Activated CD4-positive, alpha-beta T cell treated with anti-CD3 and anti-CD28 coated beads, Interleukin-2, amount 10 ng/mL, durations not matched to agents 24 days and 14 days (primary cell): ENCODE measurements at places on chromosomes 4 and X.

DNA sequence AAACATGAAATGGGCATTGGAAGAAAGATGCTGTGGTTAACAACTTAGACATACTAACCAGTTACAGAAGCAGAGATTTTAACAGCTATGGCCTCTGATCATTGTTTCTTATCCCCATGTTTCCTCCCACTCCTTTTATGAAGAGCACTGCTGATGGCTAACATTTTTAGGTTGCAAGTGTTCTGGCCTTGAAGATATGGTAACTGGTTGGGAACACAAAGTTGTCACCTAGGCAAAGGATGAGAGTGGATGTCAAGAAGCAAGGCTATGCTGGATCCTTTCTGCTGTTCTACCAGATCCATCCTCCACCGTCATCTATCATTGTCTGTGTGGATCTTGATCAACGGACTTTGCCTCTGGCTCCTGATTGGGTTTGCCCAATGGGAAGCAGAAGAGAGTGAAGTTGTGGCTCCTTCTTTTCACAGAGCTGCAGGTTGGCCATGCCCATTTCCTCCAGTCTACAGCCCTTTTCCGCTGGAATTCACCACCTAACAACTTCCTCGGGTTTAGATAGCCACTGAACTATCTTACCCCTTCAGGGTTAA lies 48.9 kb upstream of the SPP1 start:
- no peak for DNase-seq

DNA sequence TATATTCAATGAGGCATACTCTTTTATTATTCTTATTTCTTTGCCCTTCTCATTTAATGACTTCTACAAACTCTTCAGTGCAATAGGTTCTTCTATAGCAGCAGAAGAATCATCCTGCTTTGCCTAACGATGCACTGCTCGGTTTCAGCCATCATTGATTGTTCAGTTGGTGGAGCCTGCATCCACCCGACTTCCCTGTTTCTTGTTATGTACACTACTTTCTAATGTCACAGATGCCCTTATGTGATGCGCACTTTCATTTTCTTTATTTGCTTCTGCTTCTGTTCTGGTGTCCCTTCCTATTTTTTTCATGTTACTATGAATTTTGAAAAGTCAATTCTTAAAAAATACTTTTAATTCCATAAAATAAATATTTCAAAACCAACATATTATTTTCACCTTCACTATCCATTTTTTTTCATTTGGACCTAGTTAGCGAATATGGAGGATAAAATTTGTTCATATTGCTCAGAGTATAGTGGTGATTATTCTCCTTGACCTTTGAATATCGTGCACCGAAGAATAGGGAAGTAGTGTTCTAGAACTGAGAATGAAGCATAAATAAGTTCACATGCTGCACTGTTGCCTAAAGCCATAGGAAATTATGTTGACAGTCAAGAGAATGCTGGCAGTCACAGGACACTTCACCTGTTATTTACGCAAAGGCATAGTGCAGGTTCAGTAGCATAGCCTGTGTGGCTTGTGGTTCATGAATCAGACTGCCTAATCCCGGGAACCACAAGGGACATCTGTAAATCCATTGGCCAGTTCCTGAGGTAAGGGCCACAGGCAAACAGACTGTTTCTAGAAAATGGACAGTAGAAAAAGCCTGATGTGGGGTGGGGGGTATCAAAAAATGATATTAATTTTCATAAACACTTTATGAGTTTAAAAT lies 21.3 kb upstream of the SFRP2 start:
- no peak for DNase-seq

GRCh38 chrX:111244235-111244750 lies 26.0 kb downstream of the CAPN6 start:
- DNase-seq = no peak

GRCh38 chrX:133771086-133771646 lies 214.2 kb downstream of the GPC3 start:
- DNase-seq = no peak

- DNase-seq = no peak
These were observed 84.2 kb upstream of the EGFL6 start for GRCh38 chrX:13485167-13485566.

DNA sequence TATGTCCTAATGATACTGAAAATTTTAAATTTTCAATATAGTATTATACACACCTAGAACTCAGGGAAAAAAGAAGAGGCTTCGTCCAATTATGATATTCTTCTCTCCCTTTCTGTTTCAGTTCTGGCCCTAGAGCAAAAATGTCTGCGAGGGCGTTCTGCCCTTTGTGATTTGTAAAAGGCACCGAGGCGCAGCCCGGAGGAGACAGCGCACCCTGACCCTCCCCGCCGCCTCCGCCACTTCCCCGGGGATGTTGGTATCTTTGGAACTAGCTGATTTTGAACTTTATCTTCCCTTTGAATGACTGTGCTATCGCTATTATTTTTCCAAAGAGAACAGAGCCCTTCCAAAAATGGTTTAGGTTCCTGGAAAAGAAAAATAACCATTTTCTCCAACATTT lies 173.2 kb upstream of the FAM9B start:
- DNase-seq = no peak

DNA sequence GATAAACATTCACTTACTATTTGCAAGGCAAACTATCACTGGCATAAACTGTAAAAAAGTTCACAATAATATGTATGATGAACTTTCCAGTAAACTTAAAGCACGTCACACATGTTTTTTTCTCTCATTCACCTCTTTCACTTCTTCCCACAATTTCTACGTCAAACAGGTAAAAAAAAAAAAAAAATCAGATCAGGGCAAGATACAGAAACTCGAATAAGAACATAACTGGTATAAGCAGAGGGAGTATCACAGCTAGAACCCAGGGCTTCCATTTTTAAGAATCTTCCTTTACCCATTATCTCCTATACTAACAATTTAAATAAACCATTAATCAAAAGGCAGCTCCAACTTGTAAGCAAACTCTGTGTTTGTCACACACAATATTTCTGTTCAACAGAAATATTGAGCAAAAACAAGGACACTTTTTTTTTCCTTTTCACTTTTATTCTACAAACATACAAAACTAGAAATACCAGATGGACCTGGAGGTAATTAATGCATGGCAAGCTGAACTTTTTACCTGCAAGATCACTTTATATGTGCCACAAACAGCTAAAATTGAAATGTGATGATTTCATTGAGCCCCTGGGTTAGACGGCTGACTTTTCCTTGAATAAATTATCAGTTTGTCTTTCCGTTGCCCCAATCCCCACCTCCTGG lies 47.5 kb upstream of the NSUN7 start:
- DNase-seq = no peak

GRCh38 chr4:82223715-82224114 lies 150.1 kb downstream of the HNRNPD start:
- DNase-seq = peak; percentile 67

DNA sequence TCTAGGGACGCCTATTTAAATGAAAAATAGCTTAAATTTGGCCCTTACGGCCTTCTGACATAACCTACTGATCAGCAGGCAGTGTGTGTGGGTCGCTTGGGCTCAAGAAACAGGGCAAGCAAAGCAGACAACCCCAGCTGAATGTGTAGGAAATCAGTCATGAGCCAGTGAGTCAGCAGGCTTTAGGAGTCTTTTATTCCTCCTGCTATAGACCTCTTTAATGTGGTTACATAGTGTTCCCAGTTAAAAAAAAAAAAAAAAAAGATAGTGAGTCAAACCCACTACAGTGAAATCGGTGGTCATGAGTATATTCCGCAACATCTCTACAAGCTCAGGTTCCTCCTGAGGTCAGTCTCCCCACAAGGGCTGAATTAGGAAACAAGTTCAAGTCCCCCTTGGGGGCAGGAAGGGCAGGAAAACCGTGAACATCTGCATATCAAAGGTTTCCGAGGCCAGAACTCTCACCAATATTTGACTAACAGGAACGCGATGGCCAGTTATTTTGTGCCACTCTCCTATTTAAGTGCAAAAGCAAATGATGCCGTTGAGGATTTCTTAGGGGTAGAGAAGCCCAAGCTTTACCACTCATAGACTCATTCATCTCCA lies 32.7 kb downstream of the ACSL1 start:
- peak; percentile 69 for DNase-seq

GRCh38 chr4:107978716-107979451 lies 10.8 kb upstream of the HADH start:
- no peak for DNase-seq

DNA sequence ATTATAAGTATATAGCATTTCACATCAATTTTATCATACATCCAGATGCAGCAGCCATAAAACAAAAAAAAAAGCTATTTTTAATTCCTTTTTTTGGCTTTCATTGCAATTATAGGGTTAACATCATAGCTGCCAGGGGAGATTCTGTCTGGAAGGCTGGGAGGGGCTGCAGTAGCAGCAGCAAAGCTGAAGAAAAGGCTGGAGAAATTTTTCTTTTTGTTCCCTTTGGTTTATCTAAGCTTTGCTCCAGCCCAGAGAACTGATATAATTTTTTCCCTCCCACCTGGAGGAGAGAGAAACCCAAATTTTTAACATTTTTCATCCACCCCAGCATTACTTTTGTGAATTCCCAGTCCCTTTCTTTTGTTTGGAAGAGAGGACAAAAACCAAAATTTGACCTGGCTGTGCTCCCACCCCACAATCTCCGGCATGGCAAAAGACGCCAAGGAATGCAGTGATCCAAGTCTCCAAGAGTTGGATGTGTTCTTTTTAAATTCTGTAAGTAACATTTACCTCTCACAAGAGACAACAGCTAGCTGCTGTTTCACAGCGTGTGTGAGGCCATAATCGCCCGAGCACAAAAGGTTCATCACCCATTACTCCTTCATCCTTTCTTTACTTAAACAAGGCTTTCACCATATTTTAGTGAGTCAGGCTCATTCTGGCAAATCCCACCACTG lies 25.1 kb upstream of the FAM156A start:
- DNase-seq = no peak

DNA sequence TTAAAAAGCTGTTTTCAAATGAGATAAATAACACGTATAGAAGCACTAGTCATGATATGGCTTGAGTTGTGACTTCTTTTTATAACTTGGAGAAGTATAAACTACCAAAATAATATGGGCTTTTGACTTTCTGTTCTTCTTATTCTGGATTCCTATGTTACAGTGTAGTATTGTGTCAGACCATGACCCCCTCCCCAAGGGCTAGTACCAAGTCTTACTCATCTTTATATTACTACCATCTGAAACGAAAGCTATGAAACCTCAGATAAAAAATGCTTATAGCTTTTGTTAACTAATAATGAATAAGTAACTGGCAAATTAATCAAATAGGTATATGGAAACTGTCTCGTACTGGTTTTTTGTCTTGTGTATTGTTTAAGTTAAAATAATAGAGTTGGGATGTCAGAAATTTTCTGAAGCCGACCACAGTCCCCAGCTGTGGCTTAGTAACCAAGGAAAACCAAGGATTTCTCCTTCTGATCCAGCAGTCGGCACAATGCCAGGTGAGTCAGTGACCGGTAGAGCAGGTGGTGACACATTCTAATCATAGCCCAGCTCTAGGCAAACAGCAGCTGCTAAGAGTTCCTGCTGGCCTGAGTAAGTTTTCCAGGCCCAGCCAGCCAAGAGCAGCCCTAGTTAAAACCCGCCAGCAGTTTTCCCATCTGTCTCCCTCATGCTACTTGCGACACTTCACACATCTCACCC lies 163.3 kb upstream of the PRDX4 start:
- no peak for DNase-seq

GRCh38 chr4:123250843-123251242 lies 145.8 kb upstream of the SPRY1 start:
- DNase-seq = no peak

DNA sequence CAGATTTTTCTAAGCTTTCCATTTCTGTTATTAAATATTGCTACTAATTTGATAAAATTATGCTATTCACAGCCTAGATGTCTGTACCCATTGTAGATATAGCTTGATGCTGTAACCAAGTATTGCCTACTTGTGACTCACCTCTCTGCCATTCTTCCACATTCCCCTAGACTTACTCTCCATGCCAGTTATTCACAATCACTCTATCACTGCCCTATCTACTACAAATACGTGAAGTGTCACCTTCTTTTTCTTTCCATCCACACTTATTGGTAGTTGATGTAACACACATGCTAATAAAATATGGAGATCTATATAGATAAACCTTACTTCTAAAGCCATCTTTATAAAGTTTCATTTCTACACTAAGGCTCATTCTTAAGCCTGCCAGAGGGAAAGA lies 179.4 kb upstream of the PACRGL start:
- no peak for DNase-seq

- no peak for DNase-seq
These were observed 145.5 kb upstream of the MAMLD1 start for GRCh38 chrX:150217609-150218008.

DNA sequence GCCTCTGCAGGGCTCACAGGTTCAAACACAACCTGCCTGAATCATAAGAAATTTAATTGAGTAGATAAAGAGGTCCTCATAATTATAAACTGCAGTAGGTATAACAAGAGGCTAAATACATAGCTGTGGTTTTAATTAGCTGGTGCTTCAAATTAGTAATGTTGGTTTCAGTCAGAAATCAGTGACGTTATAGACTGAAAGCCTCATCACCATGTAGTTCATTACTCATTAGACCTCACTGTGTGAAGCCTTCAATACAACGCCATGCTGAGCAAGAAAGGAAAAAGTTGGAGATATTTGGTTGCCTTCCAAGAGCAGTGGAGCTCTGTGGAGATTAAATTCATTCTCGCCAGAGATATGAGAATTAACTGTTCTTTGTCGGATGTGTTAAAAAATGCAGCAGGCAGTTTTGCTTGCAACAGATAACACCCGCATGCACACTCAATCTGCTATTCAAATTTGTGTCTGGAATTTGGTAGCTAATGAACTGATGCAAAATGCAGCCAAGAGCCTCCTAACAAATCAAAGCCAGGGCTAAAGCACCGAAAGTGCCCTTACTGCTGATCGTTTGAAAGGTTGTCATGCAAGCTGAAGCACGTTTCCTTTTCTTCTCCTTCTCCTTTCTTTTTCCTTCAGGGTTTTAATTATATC lies 148.9 kb downstream of the AFF2 start:
- DNase-seq = no peak

DNA sequence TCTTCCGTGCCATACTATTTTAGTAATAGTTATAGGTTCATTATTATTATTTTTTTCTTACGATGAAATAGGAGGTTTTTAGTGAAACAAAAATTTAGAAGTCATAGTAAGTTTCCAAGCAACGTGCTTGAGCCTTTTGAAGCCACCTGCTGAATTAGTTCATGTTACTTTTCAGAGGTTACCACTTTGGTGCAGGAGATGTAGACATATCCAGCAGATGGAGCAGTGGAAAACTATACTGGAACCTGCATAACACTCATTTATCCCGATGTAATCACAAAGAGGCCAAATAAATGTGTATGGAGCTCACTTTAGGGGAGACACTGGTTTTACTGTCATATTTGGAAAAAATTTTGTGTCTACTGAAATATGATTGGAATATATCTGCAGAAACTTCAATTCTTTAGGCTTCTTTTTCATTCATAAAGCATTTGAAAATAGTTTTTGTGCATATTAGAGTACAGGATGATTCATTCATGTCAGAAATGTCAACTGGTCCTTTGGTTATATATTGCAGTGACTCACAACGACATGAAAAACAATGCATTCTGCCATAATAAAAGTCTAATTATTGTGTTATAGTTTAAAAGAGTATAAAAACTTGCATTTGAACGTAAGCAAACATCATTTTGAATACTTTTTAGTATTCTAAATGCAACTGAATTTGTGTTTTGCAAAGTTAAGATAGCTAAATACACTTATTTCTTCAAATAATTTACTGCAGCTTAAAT lies 2182.9 kb upstream of the TENM3 start:
- DNase-seq = no peak

GRCh38 chrX:31350808-31351074 lies 278.9 kb upstream of the FTHL17 start:
- DNase-seq = no peak

GRCh38 chr4:76499461-76499860 lies 64.4 kb downstream of the SHROOM3 start:
- DNase-seq = no peak
